Cerebellar nuclear complex (tissue), 1 donor: ENCODE measurements at places on chromosomes 12 and 14.
A peak's percentile ranks its signal among the peaks of the same experiment; 100 is the strongest.

GRCh38 chr12:109685574-109686447 lies 27.8 kb upstream of the FAM222A start:
- no peak for DNase-seq

DNA sequence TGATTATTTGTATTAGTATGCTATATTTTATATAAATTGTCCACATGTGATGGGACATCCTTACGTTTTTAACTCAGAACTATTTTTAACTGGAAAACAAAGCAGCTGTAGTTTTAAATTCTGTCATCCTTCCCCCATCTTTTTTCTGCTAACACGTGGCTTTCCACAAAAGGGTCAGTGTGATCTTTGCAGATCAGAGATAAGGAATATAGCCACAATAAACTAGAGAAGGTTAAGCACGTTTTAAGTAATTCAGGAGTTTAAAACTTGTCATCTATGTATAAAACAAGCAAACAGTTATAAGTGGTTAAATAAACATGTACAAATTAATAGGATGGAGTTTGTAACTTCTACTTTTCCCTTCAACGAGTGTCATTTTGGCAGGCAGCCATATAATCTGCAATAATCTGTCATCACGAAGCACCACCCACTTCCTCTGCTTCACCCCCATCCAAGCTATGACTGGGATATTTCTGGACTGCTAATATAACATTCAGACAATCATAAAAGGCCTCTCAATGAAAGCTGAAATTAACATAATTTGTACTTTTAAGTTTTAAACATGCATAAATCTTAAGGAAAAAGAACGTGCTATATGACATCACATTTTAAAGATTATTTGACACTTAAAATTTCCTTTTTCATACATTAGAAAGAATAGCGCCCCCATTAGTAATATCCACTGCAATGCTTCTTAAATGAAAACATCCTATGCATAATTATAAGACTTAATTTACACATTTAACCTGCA lies 15.3 kb downstream of the TAOK3 start:
- DNase-seq: no peak

- no peak for DNase-seq
Observed at GRCh38 chr12:7486512-7486911, 17.1 kb downstream of the CD163 start.

- no peak for DNase-seq
Observed at GRCh38 chr12:112941528-112942335, 3.5 kb downstream of the OAS3 start.

DNA sequence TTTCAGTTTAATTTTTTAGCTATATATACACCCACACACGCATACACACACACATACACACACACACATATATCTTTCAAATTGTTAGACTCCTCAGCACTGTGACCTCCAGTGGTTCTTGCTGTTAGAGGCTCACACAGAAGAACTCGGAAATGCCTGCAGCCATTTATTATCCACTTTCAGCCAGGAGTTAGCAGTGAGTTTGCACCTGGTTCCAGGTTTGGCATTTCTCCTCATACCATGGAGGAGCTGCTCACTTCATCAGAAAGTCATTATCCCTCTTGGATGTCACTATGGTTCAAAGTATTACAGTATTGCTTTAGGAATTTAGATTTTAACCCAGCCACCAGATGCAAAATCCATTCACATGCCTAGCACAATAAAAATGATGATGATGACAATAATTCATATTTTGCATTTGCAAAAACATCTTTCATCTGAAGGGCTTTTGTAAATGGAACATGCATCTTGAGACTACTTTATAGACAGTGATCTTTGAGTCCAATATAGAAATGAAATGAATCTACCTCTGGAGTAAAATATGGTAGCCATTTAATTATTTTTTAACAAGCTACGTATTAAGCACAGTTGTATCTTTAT lies 42.3 kb downstream of the NPAS3 start:
- DNase-seq: no peak

DNA sequence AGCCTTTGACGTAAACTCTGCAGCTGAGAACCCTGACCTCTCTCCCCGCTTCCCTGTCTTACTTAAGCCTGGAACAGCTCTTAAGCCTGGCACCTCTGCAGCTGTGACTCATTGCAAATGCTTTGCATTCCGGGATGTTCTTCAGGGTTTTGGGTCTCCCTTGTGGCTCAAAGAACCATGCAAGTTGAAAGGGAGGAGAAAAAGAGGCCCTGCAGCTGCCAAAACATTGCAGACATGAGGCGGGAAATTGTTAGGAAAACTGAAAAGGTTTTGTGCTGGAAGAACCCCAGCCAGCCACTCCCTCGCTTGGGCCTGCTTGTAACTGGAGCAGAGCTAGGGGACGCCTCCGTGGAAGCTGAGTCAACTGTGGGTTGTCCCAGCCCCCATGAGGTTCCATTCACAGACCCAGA lies 60.2 kb upstream of the FERMT2 start:
- DNase-seq: no peak

GRCh38 chr14:104075530-104076151 lies 9.9 kb upstream of the ASPG start:
- no peak for DNase-seq

DNA sequence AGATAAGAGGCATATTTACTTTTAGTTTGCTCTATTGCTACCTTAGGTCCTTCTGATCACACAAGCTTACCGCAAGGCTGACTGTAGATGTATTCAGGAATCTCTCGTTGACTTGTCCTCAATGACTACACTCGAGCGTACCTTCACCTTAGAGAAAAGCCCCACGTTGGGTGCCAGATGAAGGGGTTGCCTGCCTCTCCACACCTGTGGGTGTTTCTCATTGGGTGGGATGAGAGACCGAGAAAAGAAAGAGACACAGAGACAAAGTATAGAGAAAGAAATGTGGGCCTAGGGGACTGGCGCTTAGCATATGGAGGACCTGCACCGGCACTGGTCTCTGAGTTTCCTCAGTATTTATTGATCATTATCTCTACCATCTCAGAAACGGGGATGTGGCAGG lies 51.8 kb downstream of the ASCL4 start:
- no peak for DNase-seq

GRCh38 chr12:116508145-116509121 lies 50.7 kb upstream of the MAP1LC3B2 start:
- no peak for DNase-seq

DNA sequence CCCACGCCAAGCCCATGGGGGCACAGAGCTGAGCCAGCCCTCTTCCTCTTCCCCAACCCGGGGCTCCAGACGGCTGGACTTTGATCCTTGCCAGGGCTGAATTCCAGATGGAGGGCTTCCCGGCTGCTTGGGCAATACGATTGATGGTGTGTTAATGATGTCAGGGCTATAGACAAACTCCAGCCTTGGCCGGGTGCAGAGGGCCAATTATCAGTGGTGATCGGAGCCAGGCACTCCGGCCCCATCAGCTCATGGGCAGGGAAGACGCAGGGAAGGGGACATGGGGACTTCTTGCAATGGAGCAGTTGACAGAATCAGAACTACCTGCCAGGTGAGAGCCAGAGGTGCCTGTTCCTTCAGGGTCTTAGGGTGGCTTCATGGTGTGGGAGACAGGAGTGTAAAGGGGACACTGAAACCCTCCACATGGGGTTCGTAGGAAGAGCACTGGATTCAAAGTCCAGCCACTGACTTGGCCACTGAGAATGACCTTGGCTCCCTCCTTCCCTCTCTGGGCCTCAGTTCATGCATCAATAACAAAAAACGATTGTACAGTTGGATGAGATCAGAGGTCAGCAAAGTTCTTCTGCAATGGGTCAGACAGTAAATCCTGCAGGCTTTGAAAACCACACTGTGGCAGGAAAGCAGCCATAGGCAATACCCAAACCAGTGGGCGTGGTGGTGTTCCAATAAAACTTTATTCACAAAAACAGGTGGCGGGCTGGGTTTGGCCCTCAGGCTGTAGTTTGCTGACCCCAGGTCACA lies 333.7 kb downstream of the MED13L start:
- no peak for DNase-seq

DNA sequence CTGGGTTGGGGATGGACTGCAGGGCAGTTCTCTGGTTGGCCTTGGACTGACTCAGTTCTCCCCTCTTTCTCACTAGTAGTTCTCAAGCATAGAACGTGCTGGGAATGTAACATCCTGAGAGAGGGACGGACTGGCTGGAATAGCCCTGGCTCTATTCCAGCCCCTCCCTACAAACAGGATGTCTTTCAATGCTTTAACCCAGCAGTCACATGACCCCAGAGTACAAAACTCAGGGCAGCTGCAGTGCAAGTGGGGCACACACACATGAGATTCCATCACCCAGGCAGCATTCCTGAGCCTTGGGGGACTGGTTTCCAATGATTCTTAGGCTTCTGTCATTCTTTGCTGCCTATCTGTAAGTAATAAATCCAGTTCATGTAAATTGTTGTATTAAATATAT lies 1.6 kb upstream of the ACOT6 start:
- DNase-seq: no peak

DNA sequence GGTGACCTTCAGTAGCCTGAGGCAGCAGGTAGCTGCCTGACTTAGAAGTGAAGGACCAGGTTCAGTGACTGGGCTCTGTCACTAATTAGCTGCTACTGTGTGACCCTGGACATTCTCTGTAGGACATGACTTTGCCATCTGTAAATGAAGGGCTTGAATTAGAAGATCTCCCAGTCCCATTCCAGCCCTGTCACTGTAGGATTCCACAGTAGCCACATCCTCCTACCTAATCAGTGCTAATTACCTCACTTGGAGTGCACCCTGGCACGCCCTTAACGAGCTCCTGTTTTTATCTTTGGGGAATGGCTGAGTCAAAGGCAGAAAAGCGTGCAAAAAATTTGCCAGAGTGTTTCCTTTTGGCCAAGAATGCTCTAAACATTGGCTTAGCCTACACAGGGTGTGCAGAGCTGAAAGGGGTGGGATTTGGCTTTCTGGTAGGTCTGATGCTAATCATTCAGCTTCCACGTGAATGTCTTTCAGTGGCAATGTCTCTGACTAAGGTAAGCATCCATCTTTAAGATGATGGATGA lies 6.8 kb downstream of the NTF3 start:
- DNase-seq: no peak

GRCh38 chr12:89878950-89879349 lies 170.3 kb upstream of the ATP2B1 start:
- no peak for DNase-seq

DNA sequence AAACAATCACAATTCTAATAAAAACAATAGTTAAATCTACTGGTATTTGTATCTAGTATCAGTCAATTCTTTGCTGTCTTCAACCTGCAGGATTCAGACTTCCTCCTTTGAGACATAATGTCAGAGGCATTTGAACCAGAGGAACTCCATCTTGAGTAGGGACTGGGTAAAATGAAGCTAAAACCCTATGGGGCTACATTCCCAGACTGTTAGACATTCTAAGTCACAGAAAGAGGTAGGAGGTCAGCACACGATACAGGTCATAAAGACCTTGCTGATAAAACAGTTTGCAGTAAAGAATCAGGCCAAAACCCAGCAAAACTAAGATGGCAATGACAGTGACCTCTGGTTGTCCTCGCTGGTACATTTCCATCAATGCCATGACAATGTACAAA lies 48.2 kb upstream of the MAP3K9 start:
- no peak for DNase-seq

DNA sequence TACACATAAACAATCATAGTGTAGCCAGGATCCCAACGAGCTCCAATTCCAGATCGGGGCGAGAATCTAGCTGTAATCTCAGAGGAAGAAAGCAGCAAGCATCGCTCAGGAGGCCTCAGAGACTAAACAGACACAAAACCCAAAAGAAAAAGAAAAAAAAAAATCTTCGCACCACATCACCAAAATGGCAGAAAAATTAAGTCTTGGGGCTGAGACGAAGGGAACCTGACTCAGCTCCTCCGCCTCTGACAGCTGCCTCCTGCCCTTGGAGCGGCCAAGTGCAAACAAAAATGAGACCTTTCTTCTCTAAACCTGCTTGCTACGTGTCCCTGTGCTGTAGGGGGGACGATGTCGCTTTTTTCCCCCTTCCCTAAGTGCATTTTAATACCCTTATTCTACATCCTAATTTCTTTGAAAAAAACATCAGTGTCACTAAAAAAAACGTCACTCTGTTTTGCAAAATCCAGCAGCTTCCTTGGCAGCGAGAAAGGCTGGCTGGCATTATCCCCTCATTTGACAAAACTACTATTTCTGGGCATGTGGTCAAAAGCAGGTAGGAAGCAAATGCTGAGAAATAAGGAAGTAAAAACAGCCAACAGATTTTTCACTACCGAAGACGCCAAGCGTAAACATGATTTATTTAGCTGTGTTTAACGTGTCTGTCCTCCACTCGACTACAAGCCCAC lies 30.5 kb downstream of the BCL11B start:
- peak; percentile 15 for DNase-seq

GRCh38 chr12:108109504-108109903 lies 19.6 kb upstream of the WSCD2 start:
- no peak for DNase-seq

- DNase-seq: no peak
Observed at GRCh38 chr14:73824536-73824935, 27.1 kb upstream of the PTGR2 start.

DNA sequence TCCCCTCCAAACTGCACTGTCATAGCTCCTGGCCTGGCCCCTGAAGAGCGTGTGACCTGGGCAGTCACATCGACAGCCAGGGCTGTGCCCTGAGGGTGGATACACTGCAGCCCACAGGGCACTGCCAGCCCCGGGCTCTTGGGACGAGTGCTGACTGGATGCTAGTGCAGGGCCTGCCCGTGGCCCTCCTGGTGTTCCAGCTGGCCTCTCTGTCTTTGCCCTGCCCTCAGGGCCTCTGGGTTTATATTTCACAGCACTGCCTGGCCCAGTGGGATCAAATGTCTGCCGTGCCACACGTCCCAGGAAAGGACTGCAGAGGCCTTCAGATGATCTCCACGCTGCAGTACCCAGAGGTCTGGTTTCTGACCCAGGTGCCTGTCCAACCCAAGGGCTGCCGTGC lies 10.1 kb upstream of the CCDC197 start:
- no peak for DNase-seq

DNA sequence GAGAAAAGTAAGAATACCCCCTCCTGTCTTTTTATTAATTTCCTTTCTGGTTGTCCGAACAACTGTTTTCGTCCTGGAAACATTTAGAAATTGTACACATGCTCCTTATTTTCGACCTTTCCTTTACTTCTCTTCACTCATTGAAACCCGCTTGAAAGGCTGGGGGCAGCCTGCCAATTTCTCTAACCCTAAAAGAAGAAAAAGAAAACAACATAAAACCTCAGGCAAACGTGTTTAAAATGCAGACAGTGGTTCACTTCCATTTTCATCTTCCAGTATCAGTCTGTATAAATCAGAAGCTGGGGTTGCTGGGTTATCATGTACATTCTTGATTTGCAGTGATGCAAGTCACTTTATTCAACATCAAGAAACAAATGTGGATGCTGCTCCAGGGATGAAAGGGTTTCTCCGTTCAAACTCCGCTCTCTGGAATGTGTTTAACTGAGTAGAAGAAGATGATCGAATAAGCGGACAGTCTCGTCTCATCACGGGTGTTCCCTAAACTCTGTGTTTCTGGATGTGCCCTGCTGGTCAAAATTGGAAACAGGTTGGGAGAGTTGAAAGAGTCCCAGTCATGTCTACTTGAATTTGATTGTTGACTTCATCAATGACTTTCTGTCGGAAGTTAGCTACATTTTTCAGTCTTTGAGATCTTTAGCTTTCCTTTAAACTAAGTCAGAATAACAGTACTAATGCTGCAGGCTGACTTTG lies 1042.2 kb downstream of the BCL11B start:
- no peak for DNase-seq
